ENCODE measurements at places on chromosomes 2 and 18.

DNA sequence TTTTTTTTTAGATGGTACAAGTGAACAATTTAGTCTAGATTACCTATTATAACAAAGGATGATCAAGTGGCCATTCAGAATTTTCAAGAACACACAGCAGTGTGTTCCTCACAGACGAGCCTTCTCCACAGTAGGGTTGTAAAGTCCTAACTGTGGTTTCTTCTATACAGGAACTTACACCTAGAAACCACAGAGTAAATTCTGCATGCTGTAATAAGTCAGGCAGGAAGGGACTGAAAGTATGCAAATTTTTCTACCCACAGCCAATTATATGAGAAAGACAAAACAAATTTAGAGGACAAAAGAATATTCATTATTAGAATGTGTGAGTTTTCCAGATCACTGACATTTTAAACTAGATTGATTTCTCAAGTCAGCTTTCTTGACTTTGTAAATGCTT is 99.5 kb downstream of the RBMS1 start:
- DNase-seq = no peak

DNA sequence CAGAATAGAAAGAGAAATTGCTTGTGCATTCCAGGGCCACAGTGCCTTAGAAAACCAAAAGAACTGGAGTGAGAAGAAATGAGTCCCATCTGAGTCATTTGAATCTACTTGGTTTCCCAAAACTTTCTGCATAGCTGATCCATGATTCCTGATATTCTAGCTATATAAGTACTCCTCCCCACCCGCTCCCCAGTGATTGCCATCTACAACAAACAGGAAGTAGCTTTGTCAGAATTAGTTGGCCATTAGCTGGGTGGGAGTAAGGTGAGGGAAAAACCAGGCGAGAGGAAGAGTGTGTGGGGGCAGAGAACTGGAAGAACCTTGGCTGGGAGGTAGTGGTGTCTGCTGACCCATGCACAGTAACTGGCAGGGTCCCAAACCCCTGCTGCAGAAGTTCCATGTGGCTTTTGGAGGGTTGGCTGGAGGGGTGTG is 122.1 kb downstream of the ACAA2 start:
- DNase-seq = no peak

DNA sequence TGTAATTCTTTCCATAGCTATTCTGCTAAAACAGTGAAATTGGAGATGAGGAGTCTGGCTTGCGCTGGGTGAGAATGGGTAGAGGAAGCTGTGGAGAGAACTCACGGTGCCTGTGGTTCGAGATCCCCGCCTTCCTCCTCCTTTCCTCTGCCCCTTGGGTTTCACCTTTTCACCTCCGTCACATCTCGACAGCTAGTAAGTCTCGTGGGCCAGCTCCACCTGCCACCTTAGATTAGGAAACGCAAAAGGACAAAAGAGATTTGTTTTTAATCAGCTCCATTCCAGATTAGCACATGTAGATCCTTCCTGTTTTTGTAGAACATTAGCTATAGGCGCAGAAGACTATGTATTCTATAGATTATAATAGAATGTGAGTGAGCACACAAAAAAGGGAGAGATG is 20.6 kb downstream of the TRIB2 start:
- DNase-seq = no peak

DNA sequence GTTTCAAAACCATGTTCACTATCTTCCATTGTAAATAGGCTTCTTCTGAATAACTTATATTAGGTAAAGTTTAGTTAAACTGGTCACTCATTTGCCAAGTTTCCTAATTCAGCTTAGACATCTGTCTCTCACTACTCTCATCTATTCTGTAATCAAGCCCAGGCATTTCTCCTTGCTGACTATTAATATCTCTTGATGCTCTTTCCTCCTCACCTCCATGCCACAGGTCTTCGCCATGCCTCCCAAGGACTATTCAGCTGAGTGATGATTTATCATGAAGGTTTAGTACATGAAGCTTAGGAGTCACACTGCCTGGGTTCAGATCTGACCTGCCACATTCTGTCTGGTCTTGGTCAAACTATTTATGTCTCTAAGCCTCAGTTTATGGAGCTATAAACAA is 115.5 kb downstream of the SPOPL start:
- DNase-seq = no peak

- no peak for DNase-seq
Observed at GRCh38 chr2:37456479-37456878, 112.0 kb downstream of the QPCT start.

DNA sequence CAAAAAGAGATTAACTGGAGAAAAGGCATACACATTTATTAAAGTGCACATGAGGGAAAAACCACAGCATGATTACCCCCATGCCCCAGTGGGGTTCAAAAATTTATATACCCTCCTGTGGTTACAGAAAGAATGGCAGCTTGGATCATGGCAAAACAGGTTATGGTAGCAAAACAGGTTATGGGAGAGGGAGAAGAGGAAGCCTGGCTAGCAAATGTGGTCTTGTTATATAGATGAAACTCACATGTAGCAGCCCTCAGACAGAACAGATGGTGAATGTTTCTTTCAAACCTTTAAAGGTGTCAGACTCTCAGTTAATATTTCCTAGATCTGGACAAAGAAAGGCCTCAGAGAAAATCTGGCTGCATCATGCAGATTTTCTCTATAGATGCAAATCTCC is 178.2 kb upstream of the ZC3H15 start:
- DNase-seq = no peak

GRCh38 chr2:219228041-219228910 is 1.2 kb downstream of the ATG9A start:
- no peak for DNase-seq

DNA sequence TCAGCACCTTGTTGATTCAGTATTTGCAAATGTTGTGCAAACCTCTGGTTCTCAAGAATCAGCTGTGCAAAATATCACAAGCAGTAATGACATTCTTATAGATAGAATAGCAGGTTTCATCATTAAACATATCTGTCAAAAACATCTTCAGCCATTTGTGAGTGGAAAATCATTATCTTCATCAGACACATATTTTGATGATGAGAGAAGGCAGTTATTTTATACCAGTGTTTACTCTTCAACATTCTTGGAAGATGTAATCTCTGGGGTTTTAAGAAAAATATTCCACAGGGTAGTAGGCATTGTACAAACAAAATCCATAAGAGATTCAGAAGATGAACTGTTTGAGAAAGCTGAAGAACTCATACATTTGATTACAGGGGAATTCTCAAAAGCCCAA is 64.3 kb downstream of the FSIP2 start:
- DNase-seq = no peak

DNA sequence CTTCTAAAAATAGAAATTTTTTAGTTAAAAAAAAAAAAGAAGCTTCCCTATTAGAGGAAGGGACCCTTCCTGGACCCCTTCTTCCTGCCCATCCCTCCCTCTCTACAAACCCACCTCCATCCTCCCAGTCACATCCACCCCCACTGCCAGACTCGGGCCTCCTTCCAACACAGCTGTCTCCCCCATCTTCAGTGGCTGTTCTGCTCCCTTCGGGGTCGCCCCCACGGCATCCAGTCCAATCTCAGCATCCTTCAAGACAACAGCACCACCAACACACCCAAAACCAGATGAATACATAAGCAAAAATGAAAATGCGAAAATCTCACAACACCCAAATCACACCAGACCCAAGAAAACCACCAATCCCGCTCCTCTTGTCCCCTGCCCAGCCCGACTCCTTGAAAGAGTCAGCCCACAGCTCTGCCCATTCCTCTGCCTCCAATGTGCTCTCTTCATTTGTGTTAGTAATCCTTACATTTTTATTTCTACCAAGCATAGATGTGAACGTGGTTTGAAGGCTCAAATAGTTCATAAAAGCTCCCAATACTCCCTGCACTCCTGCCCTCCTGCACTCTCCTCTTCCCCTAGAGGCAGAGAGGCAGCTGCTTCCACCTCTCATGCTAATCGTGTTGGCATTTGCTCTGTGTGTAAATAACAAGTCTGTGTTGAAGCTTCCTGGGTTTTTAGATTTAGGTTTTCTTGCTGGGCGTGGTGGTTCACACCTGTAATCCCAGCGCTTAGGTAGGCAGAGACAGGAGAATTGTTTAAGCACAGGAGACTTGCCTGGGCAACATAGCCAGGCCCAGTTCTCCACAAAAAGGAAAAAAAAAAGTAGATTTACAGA is 37.0 kb downstream of the MAL start:
- DNase-seq = no peak

- no peak for DNase-seq
Observed at GRCh38 chr18:49707599-49707998, 105.7 kb downstream of the ACAA2 start.

DNA sequence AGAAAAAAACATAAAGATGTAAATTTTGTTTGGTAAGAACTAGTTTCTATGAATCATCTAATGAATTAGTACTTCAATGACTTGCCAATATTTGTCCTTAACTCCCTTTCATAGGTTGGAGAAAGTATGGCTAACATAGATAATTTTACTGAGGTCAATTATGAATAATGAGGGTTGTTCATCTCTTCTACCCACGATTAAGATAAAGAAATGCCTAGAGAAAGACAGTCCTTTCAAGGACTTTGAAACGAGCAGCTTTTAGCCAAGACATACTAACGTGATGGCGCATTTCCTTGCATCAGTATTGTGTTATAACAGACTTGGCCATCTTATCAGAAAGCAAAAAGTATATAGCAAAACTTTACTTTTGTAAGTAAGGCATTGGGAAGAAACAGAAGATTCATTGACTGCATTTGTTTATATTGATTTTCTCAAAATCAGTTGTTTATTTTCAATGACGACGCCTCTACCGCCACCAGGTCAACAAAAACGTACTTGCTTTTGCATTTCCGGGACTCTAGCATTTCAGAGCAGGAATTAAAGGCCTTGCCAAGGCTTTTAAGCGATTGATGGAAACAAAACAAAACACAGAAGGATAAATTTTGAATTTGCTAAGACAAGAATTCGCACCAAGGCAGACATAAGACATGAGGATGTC is 961 bp downstream of the RBM43 start:
- DNase-seq = no peak

DNA sequence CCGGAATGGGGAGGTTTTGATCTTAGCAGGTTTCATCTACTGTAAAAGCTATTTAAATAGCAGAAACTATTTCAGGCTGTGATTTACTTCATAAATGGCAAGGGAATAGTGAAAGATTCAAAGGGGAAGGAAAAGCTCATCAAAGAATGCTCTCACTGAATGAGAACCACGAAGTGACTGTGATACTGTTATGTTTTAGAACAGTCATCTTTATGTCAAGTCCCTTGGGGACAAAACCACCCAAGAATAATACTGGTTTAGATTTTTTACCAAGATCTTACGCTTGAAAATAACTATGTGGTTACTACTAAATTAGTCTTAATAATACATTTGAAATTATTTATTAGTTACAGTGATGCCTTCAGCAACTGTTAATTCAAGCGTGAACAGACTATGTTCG is 28.1 kb downstream of the FARSB start:
- no peak for DNase-seq

DNA sequence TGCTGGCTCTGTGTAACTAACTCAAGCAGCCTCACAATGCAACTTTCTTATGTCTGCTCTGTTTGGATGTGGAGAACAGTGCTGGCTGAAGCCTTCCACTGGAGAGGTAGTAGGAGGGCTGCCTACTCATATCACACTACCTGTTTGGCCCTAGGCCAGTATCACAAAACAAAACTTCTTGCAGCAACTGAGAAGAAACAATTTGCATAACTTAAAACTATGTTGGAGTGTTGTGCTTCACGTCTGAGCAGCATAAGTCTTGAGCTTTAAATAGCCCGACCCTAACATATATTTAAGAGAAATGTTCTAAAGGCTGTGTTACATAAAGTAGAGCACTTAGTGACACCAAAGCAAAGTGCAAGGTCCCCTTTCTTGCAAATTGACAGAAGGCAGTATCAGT is 204.9 kb upstream of the ACVR2A start:
- no peak for DNase-seq

- no peak for DNase-seq
Observed at GRCh38 chr2:234376229-234376628, 120.7 kb downstream of the ARL4C start.

DNA sequence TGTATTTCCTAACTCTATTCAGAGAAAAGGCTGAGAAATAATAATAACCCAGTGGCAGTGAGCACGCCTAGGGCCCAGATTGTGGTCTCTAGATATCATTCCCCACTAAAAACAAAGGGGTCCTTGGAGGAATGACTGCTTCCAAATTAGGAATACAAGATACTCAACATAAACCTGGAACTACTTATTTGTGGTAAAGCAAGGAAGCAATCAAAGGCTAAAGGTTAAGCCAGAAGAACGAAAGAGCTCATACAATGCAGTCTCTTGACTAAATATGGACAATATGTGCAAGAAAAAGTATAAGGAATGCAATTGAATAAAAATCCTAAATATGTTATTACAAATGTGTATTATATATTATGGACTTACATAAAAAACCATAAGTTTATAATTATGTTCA is 253.5 kb upstream of the NRP2 start:
- no peak for DNase-seq

GRCh38 chr2:162343492-162343823 is 474 bp upstream of the GCA start:
- DNase-seq = no peak

GRCh38 chr2:20410556-20411277 is 36.2 kb upstream of the RHOB start:
- no peak for DNase-seq

DNA sequence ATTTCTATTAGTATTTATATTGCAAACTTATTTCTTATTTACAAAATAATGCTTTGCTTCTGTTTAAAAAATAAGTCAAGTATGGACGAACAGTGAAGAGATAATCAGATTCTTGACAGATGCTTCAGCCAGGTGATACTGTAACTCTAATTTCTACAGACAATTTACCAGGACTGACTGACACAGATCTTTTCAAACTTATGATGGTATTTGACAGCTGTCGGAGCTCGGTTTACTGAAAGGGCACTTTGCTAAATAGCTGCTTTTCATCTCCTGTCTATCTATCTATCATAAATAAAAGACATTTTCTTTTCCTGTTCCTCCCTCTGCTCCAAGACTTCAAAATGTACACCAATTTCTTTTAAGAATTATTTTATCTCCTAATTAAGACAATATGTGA is 422.5 kb upstream of the SLC8A1 start:
- no peak for DNase-seq

GRCh38 chr18:68034296-68034695 is 517.8 kb upstream of the DSEL start:
- peak; percentile 18 for DNase-seq

DNA sequence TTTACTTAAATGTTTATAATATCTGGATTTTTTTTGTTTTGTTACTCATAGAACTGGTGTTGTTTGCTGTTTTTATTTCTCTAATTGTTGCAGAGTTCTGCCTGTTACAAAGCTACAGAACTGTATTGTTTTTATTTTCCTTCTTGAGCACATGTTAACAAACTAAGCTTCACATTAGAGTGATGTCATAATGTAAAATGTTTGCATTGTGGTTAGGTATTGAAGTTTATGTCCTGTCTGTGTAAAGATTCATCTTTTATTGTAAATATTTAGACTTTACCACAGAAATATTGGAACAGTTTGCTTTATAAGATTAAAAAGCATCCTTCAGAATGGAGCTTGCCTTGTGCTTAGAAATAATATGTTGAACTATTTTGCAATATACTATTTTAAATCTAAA is 67.7 kb downstream of the CLIP4 start:
- DNase-seq = no peak

- no peak for DNase-seq
Observed at GRCh38 chr2:24981411-24982136, 9.8 kb upstream of the DNAJC27 start.

GRCh38 chr18:46794607-46795006 is 37.8 kb upstream of the ST8SIA5 start:
- DNase-seq = no peak

All from A673 (cell line).